ENCODE measurements at places on chromosomes 13 and 19.

DNA sequence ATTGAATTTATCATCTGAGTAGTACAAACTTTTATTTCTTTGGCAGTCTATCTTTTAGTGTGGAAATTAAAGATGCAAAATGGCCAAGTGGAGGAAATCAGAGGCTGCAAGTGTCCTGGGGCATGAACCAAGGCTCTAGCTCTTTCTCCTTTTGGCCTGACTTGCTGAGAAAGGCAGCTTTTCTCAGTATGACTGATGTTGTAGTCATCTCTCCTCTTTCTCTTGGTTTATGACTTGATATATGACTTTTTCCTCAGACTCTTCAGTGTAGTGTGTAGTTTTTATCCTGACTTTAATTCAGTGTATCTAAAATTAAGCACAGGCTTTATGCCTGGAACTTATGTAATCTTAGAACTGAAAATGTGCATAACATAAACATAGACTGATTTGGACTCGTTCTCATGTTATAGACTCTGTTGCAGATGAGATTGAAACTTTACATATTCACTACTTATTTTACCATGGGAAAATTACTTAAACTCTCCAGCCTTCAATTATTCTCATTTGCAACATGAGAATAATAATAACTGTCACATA is 65.7 kb downstream of the SLITRK5 start:
- no peak for DNase-seq

GRCh38 chr19:49347835-49348234 is 12.6 kb downstream of the CD37 start:
- DNase-seq = no peak

- DNase-seq = no peak
Observed at GRCh38 chr19:50030937-50031336, 5.1 kb downstream of the ZNF473 start.

DNA sequence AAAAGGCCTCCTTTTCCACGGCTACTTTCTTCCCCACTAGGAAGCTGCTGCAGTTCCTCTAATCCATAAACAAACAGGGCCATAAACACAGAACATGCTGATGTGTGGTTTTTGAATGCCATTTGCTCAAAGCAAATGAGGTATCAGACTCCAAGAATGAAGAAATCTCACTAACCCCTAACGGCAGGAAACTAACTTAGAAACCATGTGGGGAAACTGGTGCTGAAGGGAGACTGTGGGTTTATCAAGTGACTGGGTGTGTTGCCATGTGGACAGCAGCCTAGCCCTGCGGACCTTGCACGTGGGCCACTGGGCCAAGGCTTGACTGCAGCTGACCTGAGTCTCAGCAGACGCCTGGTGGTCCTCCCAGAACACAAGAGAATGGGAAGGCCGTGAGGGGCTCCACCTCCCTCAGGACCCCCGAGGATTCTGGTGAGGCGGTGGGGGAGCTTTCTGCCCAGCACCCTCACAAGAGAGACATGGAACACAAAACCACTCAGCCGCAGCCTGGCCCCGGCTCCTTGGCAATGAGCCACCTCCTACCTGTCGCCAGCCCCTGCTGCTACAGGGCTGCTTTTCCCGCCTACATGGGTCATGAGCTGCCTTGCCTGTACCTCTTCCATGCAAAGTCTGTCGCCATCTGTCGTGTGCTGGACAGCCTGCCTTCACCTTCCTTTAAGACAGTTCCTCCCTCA is 10.6 kb downstream of the SLC15A1 start:
- no peak for DNase-seq

DNA sequence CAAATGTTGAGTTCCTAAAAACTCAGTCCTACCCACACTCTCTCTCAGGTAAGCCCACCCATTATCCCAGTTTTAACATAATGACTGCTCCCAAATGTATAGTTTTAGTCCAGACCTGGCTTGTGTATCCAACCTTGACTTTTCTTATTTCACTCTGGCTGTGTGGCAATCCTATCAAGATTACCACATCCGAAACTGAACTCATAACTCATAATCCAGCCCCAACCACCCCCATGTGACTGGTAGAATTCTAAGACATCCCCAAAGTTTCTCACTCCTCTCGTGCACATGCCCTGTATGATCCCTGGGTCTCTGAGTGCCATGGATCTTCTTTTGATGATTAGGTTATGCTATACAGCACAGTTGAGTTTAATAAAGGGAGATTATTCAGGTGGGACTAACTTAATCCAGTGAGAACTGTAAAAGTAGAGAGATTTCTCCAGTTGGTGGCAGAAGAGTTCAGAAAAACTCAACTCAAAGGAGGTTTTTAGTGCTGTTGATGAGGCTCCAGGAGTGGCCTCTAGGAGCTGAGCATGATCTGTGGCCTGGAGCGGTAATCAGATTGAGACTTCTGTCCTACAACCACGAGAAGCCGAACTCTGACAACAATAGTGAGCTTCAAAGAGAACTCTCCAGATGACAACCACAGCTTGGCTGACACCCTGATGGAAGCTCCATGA is 413.4 kb downstream of the ZNF536 start:
- DNase-seq = no peak

DNA sequence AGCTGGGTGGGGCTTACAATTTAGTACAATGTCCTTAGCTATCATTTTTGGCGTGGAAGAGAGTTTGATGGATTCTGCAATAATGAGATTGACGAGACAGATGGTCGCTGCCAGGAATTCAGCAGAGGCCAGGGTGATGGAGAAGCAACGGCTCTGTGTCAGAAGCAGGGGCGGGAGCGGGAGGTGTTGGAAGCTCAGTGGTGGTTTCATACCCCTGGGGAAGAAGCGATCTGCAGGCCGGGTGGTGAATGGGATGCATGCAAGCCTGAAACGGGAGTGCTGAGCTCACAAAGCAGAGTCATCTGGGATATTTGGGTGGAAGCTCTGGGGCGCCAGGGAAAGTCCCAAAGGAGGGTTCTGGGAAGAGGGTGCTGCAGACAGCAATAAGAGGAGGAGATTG is 370.8 kb downstream of the ZNF536 start:
- no peak for DNase-seq

DNA sequence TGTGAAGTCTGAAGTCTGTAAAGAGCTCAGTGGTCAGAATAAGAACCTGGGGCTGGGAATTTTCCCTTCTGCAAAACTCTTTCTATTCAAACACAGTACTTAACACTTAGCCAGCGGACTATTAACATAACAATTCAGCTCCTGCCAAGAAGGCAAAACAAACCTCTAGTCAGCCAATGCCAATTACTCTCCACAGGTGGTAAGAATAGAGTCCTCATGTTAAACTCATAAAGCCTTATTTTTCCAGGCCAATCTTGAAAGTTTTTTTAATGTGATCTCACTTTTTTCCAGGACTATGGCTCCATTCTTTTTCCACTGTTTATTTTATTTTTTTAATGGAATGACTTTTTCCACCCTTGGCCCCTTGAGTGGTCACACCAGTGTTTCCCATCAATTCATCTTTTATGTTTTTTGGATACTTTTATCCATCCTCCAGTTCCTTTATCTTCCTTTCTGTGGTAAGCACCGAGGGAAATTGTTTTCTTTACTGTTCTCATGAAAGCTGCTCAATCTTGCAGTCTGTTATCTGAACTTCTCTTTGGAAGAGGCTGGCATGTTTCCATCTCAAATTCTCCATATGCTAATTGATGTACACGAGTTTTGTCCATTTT is 217.3 kb downstream of the LHFPL6 start:
- no peak for DNase-seq

GRCh38 chr19:9531933-9532332 is 6.5 kb downstream of the ZNF426 start:
- DNase-seq = no peak

- DNase-seq = no peak
Observed at GRCh38 chr13:20118268-20119140, 42.3 kb downstream of the GJA3 start.

DNA sequence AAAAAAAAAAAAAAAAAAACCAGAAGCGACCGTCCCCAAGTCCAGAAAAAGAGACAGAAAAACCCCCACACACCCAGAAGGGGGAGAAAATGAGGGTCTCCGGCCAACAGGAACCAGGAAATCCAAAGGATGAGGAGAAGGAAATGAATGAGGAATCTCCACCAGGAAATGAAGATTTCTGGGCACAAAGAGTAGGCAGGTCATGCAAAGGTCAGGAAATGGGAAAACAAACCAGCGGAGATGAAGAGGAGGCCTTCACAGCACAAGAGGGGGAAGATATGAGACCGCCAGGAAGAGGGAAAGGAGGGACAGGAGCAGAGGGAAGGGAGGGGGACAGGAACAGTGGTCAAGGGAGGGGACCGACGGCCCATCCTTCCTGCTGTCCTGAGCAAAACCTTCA is 5.8 kb downstream of the TEAD2 start:
- DNase-seq = no peak

GRCh38 chr19:14271840-14272239 is 65.9 kb upstream of the ADGRL1 start:
- no peak for DNase-seq

Data from HL-60 (cell line).